ENCODE measurements at places on chromosomes 4 and X. TPM values are rescaled to one million over a fixed set of nuclear protein-coding genes. Genes with fewer than 3 reads are reported as not detected.

Gene SORCS2
- 23.9 TPM for total RNA-seq

Gene L1CAM
- 0.92 TPM for total RNA-seq

GRCh38 chrX:1686642-1687041, 71.8 kb downstream of the ASMT start:
- H3K4me1 ChIP-seq = no peaks in the 10 kb centered on the region
- no peak overlapping the region for H3K4me3 ChIP-seq
- no peaks in the 10 kb centered on the region for H3K27me3 ChIP-seq
- no peak for DNase-seq

- DNase-seq = no peak
- H3K27ac ChIP-seq = no peak overlapping the region
- no peaks in the 10 kb centered on the region for H3K27me3 ChIP-seq
Observed at GRCh38 chrX:103461156-103461555, 58.1 kb downstream of the RAB40A start.

DNA sequence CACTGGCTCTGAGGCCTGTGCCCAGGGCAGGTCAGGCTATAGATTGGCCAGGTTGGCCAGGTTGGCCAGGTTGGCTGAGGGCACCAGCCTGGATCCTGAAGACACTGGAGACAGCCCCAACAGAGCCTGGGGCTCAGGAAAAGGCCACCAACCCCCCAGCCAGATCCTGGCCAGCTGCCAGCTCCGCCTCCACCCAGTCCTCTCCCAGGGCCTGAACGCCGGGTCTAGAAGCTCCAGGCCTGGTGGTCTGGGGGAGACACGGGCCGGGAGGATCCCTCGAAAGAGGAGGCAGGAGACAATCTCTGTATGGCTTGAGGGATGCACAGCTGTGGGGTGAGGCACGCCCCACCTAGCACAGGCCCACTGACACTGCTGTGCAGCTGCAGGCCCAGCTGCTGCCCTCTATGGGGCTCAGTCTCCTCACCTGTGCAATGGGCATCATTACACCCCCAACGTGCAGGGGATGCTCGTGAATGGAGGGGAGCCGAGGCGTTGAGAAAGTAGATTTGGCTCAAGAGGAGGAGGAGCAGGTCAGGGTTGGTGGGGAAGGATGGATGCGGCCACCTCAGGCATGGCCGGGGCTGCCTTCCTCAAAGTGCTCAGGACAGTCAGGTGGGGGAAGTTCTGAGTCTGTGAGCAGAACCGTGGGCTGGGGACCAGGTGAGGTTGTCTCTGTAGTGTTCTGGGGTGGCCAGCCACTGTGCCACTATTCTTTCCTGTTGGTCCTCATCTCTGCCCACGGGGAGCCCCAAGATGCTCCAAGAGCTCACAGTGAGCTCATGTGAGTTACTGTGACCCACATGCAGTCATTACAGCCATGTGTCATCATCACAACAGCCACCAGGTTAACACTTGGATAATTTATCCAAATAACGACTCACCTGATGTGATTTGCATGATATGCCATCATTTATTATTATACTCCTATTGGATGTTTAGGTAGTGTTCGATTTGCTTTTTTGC, 10.8 kb upstream of the GAGE10 start:
- H3K4me3 ChIP-seq = no peak overlapping the region
- H3K36me3 ChIP-seq = no peaks in the 10 kb centered on the region
- H3K4me1 ChIP-seq = no peaks in the 10 kb centered on the region
- H3K27me3 ChIP-seq = no peaks in the 10 kb centered on the region
- H3K27ac ChIP-seq = no peak overlapping the region

DNA sequence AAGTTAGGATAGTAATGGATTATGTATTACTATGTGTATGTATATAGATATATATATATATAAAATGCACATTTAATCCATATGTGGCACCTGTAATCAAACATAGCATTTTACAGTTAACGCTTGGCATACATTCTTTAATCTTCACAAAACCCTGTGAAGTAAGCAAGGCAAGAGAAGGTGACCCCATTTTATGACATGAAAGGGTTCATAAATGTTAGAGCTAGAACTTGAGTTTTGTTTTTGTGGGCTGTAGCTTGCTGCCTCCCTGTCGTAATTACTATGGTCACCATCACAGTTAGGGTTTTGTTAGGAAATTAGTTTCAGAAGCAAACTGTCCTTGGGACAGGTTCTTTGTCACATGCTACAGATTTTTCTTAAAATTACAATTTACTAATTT, 13.8 kb upstream of the CYP2U1 start:
- no peak overlapping the region for H3K4me3 ChIP-seq
- no peaks in the 10 kb centered on the region for H3K36me3 ChIP-seq

DNA sequence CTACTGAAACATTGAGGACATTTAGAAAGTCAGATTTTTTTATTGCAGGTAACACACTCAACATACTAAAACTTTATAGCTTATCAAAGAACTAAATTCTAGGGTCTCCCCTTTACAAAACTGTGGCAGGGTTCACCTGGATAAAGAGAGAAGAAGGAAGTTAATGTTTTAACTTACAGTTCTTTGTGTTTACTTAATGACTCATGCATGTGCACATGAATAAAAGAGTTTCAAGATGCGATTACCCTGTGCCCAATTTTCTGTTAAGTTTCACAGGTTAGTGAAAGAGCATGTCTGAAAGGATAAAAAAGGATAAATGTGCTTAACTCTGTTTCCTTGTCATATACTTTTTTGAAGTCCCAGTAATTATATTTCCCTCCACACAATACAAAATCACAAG, 16.8 kb downstream of the DCAF8L1 start:
- no peak overlapping the region for H3K4me3 ChIP-seq
- no peaks in the 10 kb centered on the region for H3K27me3 ChIP-seq

GRCh38 chr4:45550766-45551366, 573.0 kb downstream of the GABRG1 start:
- H3K36me3 ChIP-seq = no peaks in the 10 kb centered on the region
- no peak overlapping the region for H3K4me3 ChIP-seq
- DNase-seq = no peak
- no peaks in the 10 kb centered on the region for H3K27me3 ChIP-seq

DNA sequence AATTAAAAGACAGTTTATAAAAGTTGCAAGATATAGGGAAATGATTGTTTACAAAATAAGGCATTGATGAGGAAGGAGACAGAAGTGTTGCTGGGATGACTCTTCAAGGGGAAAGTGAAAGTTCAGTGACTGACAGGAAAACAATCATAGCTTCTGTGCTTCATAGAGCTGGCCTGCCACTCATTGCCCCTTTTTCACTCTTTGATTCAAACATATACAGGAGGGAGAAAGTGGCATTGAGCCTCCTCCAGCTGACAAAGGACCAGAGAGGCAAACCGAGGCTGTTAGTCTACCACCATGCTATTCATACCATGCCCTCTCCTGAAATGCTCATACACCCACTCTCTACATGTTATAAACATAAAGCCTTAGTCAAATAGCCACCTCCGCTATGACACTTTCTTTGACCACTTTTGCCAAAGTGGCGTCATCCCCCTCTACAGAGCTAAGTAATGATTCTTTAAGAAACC, 79.2 kb upstream of the ATOH1 start:
- H3K36me3 ChIP-seq = no peaks in the 10 kb centered on the region
- no peaks in the 10 kb centered on the region for H3K27me3 ChIP-seq
- no peak overlapping the region for H3K27ac ChIP-seq
- no peak overlapping the region for H3K4me3 ChIP-seq
- no peaks in the 10 kb centered on the region for H3K4me1 ChIP-seq

GRCh38 chr4:53601251-53601764, 10.0 kb upstream of the LNX1 start:
- H3K4me1 ChIP-seq = no peaks in the 10 kb centered on the region
- no peak overlapping the region for H3K27ac ChIP-seq
- H3K4me3 ChIP-seq = no peak overlapping the region
- no peaks in the 10 kb centered on the region for H3K36me3 ChIP-seq
- peak; percentile 23 for DNase-seq
- no peaks in the 10 kb centered on the region for H3K27me3 ChIP-seq

DNA sequence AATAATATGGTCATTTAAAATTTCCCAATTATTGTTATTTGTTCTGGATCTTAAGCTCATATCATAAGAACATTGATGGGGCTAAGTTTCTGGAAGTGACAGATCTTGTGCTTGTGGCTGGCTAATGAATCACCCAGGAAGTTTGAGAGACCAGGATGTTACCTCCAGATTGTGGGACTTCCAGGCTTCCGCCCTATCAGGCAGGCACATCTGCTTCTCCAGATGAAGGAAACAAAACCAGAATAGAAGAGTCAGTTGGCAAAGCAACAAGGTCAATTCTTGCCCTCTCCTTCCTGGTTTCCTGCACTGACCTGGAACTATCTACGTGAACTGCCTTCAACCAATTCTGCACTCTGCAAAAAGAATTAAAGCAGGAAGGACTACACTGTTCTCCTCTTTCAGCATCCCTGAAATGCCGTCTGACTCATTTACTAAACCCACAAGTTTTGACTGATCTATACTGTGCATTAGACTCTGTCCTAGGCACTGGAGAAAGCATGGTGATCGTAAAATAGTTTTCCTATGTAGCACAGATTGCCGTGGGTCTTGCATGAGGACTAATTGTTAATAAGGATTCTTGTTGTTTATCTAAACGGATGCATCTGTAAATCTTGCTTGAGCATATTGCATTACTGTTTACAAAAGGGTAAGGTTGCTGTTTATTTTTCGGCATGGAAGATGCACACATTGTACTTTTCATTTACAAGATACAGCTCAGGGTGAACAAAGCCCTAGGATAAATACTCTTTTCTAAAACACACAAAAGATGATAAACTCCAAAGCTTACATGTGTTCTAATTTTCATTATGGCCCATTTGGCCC, 74.6 kb downstream of the AMELX start:
- H3K36me3 ChIP-seq = no peaks in the 10 kb centered on the region
- no peaks in the 10 kb centered on the region for H3K27me3 ChIP-seq
- H3K27ac ChIP-seq = no peak overlapping the region
- DNase-seq = no peak
- no peak overlapping the region for H3K4me3 ChIP-seq

DNA sequence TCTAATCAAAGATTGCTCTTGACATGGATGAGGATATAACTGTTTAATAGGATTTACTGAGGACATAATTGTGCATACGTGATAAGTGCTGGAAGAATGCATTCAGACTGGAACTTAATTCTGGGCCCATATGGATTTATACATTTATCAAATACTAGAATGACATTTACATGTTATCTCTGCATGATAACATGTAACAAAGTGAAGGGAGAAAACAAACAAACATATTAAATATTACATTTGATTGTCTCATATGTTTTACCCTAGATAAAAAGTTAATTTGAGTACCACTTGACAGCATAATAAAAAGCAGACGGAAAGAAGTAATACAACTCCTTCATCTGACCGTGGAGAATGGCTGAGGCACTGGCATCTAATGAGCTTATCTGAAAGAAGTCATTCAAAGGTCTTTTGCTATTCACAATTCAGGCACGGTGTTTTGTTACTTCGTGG, 297.8 kb downstream of the PPP3CA start:
- DNase-seq = no peak
- H3K36me3 ChIP-seq = no peaks in the 10 kb centered on the region
- H3K27me3 ChIP-seq = no peaks in the 10 kb centered on the region
- H3K4me3 ChIP-seq = no peak overlapping the region
- no peaks in the 10 kb centered on the region for H3K4me1 ChIP-seq
- H3K27ac ChIP-seq = no peak overlapping the region
